ENCODE measurements at places on chromosomes 16 and 17.
A peak's percentile ranks its signal among the peaks of the same experiment; 100 is the strongest.

GRCh38 chr17:81432941-81433340 is 37.7 kb downstream of the BAHCC1 start:
- peak; percentile 59 for DNase-seq

- no peak for DNase-seq
Measured at GRCh38 chr17:29561554-29562517, 5.0 kb downstream of the ABHD15 start.

DNA sequence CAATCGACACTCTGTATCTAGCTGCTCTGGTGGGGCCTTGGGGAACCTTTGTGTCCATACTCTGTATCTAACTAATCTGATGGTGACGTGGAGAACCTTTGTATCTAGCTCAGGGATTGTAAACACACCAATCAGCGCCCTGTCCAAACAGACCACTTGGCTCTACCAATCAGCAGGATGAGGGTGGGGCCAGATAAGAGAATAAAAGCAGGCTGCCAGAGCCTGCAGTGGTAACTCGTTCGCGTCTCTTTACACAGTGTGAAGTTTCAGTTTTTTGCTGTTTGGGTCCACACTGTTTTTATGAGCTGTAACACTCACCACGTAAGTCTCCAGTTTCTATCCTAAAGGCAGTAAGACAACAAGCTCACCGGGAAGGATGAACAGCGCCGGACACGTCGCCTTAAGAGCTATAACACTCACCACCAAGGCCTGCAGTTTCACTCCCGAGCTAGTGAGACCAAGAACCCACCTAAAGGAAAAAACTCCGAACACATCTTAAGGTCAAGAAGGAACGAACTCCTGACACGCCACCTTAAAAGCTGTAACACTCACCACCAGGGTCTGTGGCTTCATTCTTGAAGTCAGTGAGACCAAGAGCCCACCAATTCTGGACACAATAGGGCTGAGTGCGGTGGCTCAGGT is 64.6 kb downstream of the KPNA2 start:
- no peak for DNase-seq

DNA sequence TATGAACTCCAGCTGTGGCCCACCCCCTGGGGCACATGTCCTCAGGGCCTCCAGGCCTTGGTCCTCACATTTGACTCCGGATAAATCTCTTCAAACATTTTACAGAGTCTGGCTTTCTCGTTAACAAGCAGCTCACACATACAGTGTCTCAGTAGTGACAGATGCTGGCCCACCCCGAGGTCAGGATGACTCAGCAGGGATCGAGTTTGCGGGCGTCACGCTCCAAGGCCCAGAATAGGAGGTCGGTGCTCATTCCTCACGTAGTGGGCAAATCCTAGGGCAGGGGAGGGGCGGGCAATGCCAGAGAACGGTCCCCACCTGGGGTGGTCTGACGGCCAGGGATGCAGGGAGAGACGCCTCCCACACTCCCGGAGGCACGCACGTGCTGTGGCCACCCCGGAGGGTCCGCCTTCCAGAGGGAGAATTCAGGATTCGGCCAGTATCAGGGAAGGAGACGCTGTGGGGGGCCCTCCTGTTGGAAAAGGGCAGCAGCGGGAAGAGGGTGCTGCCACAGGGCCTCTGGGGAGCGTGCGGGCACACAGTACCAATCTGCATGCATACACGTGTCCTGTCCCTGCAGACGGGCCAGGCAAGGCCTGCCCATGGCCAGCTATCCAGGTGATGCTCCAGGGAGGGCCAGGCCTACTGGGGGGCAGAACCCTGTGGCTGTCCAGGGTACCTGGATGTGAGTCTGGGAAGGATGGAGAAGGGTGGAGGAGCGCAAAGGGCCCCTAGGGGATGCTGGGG is 8.6 kb downstream of the SLC7A5 start:
- DNase-seq, result peak; percentile 85

DNA sequence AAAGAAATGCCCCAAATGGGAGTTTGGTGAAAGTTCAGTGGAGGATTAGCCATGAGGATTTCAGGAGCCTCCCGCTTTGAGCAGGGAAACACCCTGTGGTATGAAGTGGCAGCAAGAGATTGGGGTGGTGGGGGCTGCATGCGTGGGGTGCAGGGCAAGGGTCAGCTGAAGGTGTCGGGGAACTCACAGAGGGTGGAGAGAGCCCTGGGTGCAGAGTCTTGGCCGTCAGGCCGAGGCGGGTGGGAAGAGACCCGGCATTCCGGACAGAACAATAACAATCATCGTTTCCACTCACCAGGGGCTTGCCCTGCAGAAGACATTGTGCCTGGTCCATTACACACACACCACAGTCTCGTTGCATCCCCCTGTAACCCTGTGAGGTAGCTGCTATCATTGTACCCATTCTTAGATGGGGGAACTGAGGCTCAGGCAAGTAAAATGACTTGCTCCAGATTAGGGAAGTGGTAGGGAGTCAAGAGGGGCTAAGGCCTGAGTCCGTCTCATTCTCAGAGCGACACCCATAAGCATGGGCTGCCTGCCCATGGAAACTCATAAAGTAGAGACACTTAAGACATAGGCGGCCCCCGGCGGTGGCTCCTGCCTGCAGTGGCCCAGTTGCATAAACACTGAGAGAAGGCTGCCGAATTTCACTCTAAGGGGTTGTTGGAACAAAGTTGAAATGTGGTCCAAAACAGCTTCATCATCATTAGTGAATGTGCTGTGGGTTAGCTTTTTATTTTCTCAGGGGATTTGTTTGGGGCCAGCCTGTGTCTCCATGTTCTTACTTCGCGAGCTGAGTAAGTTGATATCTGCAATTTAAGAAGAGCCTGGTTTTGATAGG is 93.3 kb downstream of the CMIP start:
- DNase-seq, result no peak

DNA sequence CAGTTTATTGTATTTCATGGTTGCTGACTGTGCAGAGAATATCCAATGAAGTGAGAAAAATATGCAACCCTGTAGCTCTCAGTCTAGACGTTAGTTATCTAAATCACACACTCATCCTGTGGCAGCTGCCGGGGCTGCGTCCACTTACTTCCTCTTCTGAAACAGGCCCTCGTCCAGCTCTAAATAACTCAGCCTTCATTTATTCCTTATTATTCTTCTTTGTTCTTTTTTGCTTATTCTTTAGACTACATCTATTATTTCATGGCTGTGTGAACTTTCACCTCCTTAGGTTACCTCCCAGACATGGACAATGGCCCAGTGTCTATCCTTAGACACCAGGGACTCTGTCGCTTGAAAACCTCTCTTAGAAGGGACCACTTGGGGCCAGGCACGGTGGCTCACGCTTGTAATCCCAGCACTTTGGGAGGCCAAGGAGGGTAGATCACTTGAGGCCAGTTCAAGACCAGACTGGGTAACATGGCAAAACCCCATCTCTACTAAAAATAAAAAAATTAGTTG is 3.4 kb upstream of the THUMPD1 start:
- DNase-seq, result no peak

GRCh38 chr16:80007231-80007630 is 406.7 kb upstream of the MAF start:
- DNase-seq, result peak; percentile 23

DNA sequence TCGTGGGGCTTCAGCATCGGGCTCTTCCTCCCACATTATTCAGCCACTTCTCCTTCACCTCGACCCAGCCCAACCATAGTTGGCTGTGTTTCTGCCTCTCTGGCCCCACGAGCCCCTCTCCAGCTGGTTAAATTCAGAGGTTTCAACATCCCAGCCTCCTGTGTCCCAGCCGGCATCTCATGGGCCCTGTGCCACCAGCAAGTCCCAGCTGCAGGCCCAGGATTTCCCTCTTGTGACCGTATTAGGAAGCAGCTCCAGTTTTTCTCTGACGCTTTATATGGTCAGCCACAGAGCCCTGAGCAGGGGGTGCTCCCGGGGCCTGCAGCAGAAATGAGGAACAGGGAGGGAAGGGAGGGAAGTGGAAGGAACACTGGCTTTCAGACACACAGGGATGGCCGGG is 27.4 kb downstream of the MYH11 start:
- DNase-seq, result no peak

GRCh38 chr17:80719449-80719848 is 174.8 kb downstream of the RPTOR start:
- no peak for DNase-seq

- DNase-seq, result no peak
Measured at GRCh38 chr17:75779987-75780889, 4.4 kb upstream of the UNK start.

- peak; percentile 81 for DNase-seq
Measured at GRCh38 chr17:65389426-65389825, 172.0 kb downstream of the AXIN2 start.

DNA sequence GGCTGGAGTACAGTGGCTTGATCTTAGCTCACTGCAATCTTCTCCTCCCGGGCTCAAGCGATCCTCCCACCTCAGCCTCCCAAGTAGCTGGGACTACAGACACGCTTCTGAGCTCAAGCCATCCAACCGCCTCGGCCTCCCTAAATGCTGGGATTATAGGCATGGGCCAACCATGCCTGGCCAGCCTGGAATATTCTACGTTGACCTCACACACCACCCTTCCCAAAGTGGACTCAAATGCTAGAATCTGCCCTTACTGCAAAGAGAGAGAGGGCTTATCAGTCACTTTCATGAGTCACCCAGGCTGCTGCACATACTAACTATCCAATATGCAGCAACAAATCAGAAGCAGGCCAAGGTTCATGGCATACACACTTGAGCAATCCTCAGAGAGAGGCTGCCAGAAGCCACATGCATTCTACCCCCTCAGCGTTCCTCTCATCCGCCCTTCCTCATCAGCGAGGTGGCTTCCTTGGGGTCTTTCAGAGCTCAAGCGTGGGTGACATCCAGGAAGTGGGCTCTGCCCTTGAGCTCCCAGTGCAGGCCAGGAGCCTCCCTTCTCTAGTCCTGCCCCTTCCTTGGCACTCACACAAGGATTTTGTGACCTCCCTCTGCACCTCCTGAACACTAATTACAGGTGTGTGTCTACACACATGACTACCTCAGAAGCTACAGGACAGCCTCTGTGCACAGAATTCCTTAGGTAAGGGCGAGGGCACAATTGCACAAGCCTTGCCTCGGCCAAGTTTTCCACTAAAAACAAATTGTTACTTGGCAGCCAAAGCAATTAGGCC is 24.8 kb upstream of the SIAH1 start:
- peak; percentile 83 for DNase-seq

DNA sequence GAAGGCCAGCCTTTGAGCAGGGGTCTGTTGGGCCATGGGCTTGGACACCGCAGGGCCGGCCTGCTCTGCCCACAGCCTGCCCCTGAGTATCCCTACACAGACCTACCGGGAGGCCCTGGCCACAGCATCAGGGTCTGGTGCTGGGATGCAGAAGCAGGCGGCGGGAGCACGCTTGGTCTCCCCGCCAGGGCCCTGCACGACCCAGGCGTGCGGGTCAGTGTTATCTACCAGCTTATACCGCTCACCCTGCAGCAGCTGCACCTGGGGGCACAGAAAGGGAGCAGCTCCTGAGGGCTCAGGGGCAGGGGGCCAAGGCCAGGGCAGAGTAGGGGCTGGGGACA is 8.8 kb downstream of the EVPL start:
- DNase-seq, result no peak

DNA sequence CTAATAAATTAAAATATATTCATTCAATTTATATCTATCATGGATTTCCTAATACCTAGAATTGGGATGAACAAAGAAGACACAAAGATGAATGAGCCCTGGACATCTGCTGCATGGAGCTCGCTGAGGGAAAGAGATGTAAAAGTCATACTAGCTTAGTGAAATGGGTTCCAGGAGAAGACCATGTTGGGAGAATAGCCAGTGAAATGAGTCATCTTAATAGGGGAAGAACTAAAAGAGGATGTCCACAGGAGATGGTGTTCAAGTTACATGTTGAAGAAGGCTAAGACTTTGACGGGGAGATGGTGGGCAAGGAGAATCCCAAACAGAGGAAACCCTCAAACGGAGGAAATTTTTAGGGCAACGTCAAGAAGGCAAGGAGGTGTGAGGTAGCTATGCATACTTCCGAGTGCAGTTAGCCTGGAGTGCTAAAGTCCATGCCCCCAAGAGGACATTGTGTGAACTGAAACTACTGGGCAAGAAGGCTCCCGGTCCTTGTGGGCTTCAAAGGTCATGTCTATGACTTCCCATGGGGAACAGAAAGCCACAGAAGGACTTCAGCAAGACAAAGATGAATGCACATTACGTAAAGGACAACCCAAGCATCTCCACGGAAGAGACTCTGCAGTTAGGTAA is 220.5 kb upstream of the CDH11 start:
- peak; percentile 55 for DNase-seq

GRCh38 chr17:56521414-56522141 is 71.9 kb upstream of the NOG start:
- DNase-seq, result no peak

- no peak for DNase-seq
Measured at GRCh38 chr16:59748531-59748930, 1014.4 kb upstream of the GOT2 start.

- DNase-seq, result no peak
Measured at GRCh38 chr17:73750975-73751374, 106.7 kb upstream of the SDK2 start.

- DNase-seq, result no peak
Measured at GRCh38 chr16:53507464-53508179, 4.6 kb upstream of the AKTIP start.

GRCh38 chr16:23434380-23434779 is 18.6 kb downstream of the COG7 start:
- DNase-seq, result peak; percentile 70

- peak; percentile 62 for DNase-seq
Measured at GRCh38 chr16:19389246-19389645, 28.4 kb upstream of the TMC5 start.

GRCh38 chr16:19968891-19969683 is 84.4 kb upstream of the GPRC5B start:
- DNase-seq, result no peak

DNA sequence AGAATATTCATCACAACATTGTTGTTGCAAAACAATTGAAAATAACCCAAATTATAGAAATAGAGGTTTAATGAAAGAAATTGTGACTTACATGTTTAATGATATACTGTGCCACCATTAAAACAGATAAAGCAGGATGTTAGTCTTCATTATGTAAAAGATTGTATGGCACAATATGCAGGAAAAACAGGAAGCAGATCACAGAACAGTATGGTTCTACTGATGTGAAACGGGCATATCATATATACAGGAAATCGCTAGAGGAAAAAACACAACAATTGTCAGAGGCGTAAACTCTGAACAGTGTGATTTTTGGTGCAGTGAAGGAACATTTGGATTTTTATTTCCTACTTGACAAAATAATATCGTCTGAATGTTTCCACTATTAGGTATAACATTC is 22.0 kb downstream of the OR3A1 start:
- no peak for DNase-seq

GRCh38 chr16:81710596-81710995 is 68.5 kb upstream of the PLCG2 start:
- no peak for DNase-seq

- DNase-seq, result peak; percentile 67
Measured at GRCh38 chr16:67672739-67673662, 6.4 kb downstream of the C16orf86 start.

- DNase-seq, result no peak
Measured at GRCh38 chr16:24018485-24018884, 182.7 kb downstream of the PRKCB start.

- DNase-seq, result no peak
Measured at GRCh38 chr16:30559690-30560089, 1.5 kb upstream of the ZNF764 start.

DNA sequence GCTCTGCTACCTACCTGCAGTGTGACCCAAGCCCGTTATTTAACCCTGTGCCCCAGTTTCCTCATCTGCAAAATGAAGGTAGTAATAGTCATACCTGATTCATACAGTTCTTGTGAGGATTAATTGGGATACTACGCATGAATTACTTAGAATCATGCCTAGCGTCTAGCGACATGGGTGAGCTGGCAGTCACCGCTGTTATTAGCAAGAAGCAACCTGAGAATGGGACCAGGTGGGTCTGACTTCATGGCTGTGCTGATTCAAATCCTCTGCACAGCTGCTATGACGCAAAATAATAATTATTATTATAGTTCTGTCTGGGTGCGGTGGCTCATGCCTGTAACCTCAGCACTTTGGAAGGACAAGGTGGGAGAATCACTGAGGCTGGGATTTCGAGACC is 7.9 kb downstream of the SOCS1 start:
- DNase-seq, result no peak
